ENCODE measurements at places on chromosomes 1 and 21.

- DNase-seq: no peak
Observed at GRCh38 chr1:2019172-2019543, at the start of gene GABRD. TSS of gene GABRD (plus strand) at chr1:2019345. CDS start at chr1:2019424, 79 bp downstream.

DNA sequence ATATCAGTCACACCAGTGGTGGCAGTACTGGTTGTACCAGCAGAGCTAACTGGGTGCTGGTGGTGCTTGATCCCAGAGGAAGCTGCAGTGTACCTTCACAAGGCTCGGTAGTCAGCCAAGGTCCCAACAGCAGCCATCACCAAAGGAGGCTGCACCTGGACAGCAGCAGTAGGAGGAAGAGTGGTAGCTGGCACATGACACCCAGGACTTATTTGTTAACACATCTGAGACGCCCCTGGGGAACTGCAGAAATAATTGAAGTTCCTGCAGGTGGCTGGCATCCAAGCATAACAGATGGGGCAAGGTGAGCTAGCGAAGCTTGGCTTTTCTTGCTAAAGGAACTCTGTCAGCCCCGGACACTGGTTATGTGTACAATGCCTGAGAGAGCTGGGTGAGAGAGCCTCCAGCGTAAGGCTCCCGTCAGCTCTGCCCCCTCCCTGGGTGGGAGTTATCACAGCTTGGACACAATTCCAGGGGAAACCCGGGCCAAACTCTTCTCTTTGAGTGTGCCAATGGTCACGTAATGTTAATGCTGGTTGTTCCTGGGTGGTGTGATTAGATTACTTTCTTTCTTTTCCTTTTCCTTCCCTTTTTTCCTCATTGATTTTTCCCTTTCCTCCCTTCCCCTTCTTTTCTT lies 29.1 kb upstream of the PARP1 start:
- DNase-seq: no peak

- DNase-seq: no peak
Observed at GRCh38 chr1:207787776-207788175, 35.9 kb downstream of the CD46 start.

GRCh38 chr1:198657550-198658064 lies 18.8 kb downstream of the PTPRC start:
- DNase-seq: no peak

DNA sequence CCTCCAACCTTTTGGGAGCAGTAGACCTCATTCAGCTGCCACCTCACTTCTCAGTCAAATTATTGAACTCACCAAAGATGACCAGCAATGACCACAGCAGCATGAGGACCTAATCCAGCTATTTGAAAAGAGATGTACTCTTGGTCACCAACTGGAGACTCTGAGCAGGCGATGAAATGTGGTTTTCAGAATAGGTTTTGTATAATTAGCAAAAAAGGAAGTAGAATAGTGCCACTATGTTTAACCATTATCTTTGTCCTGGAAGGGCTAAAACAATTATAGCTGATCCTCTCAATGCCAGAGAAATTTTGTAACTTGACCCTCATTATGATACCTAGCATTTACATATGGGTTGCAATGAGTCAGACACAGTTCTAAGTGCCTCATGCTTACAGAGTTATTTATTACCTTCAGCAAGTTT lies at the start of gene FCRL2:
Gene FCRL2 (minus strand): TSS at position 162 of the 421 bp plus-strand sequence. CDS start 59 bp downstream, at position 103.
- DNase-seq: no peak

DNA sequence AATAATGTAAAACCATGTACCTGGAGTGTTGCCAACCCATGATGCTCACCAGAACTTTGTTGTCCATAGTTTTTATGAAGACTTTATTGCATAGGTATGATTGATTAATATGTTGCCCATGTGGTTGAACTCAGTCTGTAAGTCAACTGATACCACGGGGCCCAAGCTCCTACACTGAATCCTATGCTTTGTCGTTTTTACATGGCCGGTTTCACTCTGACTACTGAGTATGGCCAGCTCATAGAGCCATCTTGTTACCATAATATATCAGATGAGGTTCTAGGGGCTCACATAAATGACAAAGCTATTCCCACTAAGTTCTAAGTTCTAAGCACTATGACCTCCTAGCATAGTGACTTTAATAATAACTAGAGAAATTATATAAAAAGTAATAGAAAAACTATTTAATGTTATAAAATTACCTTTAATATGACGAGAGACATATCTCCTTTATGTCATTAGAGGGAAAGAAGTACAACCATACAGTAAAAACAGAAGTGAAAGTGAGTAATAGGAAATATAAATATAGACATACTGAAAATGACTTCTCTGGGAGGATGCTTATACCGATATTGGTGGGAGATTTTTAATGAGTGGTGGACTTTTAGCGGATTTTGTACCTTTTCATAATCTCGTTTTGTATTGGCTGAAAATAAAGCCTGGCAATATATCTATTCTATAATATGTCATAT lies 983.4 kb upstream of the PRMT6 start:
- no peak for DNase-seq

DNA sequence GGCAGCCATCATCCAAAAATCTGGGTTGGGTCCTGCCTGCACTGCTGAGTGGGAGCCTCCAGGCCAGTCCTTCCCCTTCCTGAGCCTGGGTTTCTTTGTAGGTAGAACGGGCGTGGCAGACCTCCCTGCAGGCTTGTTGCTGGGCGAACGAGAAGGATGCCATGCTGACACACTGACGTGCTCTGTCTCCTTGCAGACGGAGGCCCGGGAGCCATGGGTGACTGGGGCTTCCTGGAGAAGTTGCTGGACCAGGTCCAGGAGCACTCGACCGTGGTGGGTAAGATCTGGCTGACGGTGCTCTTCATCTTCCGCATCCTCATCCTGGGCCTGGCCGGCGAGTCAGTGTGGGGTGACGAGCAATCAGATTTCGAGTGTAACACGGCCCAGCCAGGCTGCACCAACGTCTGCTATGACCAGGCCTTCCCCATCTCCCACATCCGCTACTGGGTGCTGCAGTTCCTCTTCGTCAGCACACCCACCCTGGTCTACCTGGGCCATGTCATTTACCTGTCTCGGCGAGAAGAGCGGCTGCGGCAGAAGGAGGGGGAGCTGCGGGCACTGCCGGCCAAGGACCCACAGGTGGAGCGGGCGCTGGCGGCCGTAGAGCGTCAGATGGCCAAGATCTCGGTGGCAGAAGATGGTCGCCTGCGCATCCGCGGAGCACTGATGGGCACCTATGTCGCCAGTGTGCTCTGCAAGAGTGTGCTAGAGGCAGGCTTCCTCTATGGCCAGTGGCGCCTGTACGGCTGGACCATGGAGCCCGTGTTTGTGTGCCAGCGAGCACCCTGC lies 1.4 kb downstream of the GJA4 start:
- DNase-seq: no peak

DNA sequence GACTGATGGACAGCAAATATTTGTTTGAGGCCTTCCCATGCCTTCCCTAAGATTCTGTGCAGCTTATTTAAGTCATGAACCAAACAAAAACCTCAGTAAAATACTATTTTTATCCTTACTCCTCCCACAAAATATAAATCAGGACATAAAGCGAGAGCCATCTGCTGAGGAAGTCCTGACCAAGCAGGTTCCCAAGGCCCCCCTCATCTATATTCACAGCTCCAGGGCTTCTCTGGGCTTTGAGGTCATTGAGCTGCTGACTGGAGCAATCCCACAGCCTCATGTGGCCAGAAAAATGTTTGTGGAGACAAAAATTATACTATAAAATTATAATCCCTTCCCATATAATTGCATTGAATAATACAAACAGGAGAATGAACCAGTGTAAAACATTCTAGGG lies 846.2 kb downstream of the ADGRL2 start:
- DNase-seq: no peak

- no peak for DNase-seq
Observed at GRCh38 chr1:99758073-99758511, 8.3 kb downstream of the FRRS1 start.
